ENCODE measurements at places on chromosomes 12 and 14.

GRCh38 chr12:126952096-126953007, 1314.6 kb upstream of the TMEM132C start:
- no peak for DNase-seq

DNA sequence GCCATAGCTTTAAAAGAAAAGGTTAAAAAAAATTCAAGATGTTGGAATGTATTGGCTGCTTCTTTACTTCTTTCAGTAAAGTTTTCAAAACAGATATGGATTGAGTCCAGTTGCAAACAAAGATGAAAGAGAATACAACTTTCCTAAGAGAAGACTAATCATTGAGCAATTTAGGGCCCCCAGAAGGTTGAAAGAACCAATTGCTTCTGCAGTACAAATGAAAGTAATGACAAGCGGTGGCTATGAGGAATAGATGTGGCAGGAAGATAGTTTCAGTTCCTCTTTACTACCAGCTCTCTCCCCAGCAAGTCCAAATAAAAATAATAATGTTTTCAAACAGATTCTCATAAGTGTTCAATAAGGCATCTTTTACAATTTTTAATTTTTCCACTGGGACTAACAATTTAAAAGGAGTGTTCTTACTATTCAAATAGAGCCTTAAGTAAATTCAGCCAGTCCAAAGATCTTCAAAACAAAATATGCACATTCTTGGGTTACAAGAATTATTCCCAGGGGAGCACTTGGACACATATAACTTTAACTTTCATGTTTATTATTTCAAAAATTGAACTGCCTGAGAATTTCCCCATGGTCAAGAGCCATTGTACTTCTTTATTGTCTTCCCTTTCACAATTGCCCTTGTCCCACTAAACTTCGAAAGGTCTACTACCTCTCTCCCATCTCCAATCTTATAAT, 62.3 kb upstream of the PPP1R12A start:
- DNase-seq, result no peak

DNA sequence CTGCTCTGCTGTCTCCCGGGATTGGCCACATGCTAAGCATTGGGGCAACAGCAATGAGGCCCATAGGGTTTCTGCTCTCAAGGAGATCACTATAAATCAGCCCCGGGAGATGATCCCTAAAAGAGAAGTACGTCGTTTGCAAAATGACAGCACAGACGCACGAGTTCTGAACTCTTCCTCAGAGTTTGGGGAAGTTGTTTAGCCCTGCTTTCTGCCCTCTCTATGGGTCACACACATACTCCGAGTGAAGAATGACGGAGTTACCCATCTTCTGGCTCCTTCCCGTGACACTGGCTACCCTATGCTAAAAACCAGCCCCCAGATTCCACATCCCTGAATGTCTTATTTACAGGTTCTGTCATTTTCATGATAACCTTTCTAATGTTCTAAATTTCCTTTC, 258.0 kb upstream of the PLEKHG7 start:
- no peak for DNase-seq

DNA sequence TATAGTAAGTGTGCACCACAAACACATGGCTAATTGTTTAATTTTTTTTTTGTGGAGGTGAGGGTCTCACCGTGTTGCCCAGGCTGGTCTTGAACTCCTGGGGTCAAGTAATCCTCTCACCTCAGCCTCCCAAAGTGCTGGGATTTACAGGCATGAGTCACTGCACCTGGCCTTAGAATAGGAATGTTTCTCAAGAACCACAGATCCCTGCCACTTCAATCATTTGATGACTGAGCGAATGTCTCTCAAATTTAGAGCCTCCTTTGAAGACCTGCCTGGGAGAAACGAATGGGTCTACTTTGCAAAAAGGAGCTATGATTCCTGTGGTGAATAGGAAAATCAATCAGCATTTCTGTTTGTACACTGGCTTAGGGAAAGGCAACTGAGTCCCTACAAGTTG, 33.5 kb upstream of the CHST11 start:
- no peak for DNase-seq

- no peak for DNase-seq
Observed at GRCh38 chr12:7016958-7017571, 1.2 kb downstream of the LPCAT3 start.

DNA sequence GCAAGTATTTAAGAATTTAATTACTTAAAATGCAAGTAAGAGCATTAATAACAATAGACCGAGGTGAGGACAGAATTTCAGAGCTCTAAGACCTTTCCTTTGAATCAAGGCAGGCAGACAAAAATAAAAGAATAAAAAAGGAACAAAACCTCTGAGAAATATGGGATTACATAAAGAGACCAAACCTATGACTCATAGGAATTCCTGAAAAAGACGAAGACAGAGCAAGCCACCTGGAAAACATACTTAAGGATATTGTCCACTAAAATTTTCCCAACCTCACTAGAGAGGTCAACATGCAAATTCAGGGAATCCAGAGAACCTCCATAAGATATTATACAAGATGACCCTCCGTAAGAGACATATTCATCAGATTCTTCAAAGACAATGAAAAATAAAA, 325.1 kb downstream of the AEBP2 start:
- DNase-seq, result no peak

- DNase-seq, result no peak
Observed at GRCh38 chr12:110896559-110896958, 23.8 kb downstream of the MYL2 start.

DNA sequence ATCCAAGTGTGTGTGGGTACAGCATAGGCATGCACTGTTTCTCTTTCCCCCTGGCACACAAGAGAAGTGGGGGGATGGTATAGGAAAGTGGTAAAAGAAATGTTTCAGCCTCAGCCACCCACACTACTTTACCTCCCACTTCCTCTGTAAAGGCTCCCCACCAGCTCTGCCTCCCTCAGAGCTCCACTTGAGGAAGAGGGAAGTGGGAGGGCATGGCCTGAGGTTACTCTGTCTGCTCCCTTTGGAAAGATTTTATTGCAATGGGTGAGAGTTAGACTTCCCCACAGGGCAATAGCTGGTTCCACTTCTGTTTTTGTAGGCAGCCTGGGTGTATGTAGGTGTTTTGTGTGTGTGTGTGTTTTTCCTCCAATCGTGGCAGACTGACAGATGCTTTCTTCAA, 145.3 kb downstream of the SSPN start:
- DNase-seq, result no peak

- DNase-seq, result no peak
Observed at GRCh38 chr12:12166751-12167150, 96.0 kb downstream of the BCL2L14 start.

DNA sequence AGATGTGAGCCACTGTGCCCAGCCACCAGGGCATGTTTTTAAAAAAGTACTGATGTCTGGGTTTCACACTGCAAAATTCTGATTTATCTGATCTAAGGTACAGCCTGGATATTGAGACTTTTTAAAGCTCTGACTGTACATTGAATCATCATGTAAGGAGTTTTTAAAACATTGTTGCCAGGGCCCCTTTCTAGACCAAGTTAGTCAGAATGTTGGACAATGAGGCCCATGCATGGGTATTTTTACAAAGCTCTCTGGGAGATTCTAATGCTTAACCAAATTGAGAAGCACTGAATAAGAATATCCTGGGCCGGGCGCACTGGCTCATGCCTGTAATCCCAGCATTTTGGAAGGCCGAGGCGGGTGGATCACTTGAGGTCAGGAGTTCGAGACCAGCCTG, 16.7 kb downstream of the TMEM19 start:
- no peak for DNase-seq

GRCh38 chr14:73168274-73168673, 32.0 kb downstream of the PSEN1 start:
- no peak for DNase-seq

DNA sequence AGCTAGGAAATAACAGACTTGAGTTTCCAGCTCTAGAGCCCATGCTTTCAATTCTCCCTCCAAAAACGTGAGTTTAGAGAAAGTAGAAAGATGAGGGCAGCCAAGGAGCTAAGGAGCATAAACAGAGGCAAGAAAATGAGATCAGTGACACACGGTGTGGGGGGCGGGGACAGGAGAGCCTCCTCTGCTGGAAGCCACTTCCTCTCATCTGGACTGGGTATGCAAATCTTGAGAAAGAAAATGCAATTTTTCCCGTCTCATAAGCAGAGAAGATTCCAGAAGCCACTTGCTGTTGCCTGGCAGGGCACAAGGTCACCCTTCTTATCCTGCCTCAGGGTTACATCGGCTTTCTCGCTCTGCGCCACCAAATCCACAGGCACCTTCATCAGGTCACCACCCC, 6.0 kb downstream of the OR10P1 start:
- no peak for DNase-seq

DNA sequence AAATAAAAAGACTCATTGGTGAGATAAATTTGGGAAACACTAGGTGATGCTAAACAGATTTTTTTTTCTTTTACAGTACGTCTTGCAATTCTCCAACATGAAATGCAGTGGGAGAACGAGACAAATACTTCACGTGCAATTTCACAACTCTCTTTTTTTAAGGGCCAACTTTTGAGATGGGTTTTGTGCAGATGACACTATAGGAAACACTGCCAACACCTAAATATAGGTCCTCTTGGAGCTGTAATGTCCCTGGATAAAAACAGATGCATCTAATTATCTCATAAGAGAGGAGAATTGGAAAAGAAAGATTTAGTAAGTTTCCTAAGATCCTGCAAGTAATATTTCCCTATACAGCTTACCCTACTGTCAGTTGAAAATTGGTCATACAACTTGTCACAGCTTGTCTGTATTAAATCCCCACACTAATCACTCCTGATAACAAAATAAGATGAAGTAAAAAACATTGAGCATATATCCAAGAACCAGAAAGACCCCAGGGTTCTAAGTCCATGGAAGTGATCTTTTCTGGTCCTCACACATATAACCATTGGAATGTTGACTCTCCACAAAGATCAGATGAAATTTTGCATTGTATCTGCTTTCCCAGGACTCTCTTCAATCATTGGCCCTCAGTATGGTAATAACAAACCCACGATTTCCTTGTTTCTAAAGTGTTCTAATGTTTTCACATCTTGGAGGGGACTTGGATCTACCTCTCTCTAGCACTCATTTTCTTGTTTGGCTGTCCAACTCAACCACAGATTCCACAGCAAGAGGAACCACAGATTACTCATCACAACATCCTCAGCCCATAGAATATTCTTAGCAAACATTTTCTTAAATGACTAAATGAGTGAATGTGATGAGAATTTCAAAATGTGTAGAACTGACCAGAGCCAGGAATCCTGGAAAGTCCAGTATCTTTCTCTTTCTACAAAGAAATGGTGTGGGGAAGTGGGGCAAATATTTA, 769.4 kb upstream of the USP15 start:
- no peak for DNase-seq

- peak; percentile 91 for DNase-seq
Observed at GRCh38 chr12:8032242-8033152, at the start of gene FOXJ2. TSS of gene FOXJ2 (plus strand) at chr12:8032716. CDS start at chr12:8039833, 7,117 bp downstream.

DNA sequence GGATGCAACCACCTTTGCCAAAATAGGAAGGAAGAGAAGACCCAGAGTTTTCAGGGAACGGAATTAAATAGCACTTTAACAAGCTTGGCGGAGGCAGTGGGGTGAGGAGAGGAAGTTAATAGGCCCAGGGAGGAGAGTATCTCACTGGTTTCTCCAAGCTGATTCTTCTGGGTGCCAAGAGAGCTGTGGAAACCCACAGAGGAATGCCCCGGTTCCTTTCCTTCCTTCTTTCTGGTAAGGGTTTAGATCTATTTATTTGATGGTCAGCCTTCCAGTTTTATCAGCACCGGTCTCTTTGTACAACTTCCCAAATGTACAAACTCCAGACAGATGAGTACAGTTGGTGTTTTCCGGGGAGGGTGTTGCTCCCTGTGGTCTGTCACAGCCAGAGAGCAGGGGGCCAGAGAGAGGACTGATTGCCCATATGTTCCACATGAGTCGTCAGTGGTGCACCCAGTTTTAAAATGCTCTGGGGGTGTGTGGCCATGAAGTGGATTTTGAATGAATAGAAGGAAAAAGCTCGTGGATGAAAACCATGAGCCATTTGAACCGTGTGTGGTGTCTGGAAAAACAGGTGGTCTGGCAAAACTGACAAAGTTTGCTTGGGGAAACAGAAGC, 26.6 kb downstream of the PRKCH start:
- no peak for DNase-seq

DNA sequence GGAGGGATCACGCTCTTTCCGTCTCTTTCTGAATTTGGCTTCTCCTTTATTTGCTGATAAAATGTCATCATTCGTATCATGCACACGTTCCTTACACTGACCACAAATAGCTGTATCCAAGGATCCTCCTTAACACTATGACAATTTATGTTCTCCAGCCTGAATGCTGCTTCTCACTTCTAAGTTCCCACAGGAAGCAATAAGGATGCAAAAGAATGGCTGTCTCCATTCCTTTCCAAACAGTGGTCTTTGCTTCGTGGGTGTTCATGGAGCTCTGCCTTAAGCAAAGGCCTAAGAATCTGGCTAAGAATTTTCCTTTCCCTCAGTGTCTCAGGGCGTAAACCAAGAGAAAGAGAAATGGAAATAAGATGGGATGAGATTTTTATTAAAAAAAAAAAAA, 200.2 kb downstream of the ITPR2 start:
- no peak for DNase-seq

- no peak for DNase-seq
Observed at GRCh38 chr14:31244626-31245025, 37.0 kb upstream of the HECTD1 start.

- peak; percentile 72 for DNase-seq
Observed at GRCh38 chr12:94074980-94075629, 73.3 kb upstream of the PLXNC1 start.

DNA sequence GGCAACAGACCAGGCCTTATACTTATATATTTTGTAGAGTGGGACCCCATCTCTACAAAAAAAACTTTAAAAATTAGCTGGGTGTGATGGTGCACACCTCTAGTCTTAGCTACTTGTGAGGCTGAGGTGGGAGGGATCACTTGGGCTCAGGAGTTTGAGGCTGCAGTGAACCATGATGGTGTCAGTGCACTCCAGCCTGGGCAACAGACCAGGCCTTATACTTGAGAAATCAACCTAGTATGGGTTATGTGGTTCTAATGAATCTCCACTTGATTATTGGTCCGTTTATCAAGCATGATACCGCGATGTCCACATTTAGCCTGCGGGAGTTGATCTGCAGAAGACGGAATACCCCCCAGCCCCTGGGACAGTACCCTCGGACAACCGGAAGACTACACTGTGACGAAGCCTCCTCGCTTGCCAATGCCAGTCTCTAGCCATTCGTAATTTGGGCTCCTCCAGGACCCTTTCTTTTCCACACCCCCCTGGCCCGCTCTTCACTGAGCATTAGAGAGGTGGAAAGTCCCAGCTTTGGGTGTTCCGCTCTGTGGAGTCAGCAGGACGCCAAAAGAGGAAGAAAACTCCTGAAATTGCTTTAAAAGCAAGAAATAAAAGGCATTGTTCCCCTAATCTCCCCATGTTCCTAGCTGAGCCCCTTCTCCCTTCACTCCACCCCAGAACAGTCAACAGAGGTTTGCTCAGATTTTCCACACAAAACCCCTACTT, 19.4 kb downstream of the LTBP2 start:
- no peak for DNase-seq

- DNase-seq, result no peak
Observed at GRCh38 chr14:104395276-104395675, 184.3 kb upstream of the C14orf180 start.

- DNase-seq, result no peak
Observed at GRCh38 chr14:89900802-89901201, 53.7 kb downstream of the EFCAB11 start.

DNA sequence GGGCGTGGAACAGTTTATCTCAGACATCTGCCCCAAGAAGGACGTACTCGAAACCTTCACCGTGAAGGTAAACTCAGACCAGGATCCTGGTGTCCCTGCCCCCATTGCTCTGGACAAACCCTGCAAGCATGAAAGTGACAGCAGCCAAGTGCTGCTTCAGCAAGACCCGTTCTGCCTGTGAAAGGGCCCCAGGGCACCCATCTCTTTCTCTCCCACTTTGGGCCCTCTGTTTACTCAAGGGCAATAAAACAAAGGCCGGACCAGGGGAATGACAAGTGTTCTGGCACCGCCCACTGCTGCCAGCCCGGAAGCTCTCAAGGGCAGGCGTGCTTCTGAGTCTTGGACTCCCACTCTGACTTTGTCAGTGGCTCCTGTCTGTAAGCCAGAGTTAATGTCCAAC, 35.3 kb downstream of the CD9 start:
- DNase-seq, result peak; percentile 53

Data from sciatic nerve (tissue), 2 donors.